Glutamatergic neuron (in vitro differentiated cells): ENCODE measurements at places on chromosomes 11 and 22. TPM values are rescaled to one million over a fixed set of nuclear protein-coding genes. Genes with fewer than 3 reads are reported as not detected.

Gene SEZ6L
- total RNA-seq, result 109 TPM

Gene TMEM25
- 76.8 TPM for total RNA-seq

Gene GRAMD1B
- total RNA-seq, result 12.2 TPM

Gene THY1
- 22.0 TPM for total RNA-seq

Gene C11orf91
- total RNA-seq, result not detected

Gene DNAJB7
- total RNA-seq, result not detected

Gene LRRC56
- 2.6 TPM for total RNA-seq

Gene CSF2RB
- not detected for total RNA-seq

Gene RPUSD4
- 41.8 TPM for total RNA-seq

Gene ARHGEF17
- 43.3 TPM for total RNA-seq

Gene OR56B4
- not detected for total RNA-seq

Gene OR5AP2
- not detected for total RNA-seq

Gene C11orf71
- total RNA-seq, result 10.6 TPM

Gene CARD18
- total RNA-seq, result not detected

Gene MRGPRF
- 1.0 TPM for total RNA-seq

Gene EXPH5
- 0.44 TPM for total RNA-seq

Gene GNG3
- 266 TPM for total RNA-seq

Gene SERPING1
- total RNA-seq, result 46.1 TPM
